ENCODE measurements at places on chromosomes 13 and 19. TPM values are rescaled to one million over a fixed set of nuclear protein-coding genes. Genes with fewer than 3 reads are reported as not detected.

Gene RASIP1
- 3.0 TPM for total RNA-seq

Gene RYR1
- 1.4 TPM for total RNA-seq

Gene LILRB3
- total RNA-seq = not detected

Gene IL12RB1
- total RNA-seq = 0.31 TPM

Gene FBN3
- total RNA-seq = not detected

Data from melanocyte of skin (primary cell).